Jurkat, Clone E6-1 (cell line): ENCODE measurements at places on chromosomes 4 and X.

GRCh38 chr4:79163981-79164490, 161.8 kb downstream of the NAA11 start:
- no peak for DNase-seq

DNA sequence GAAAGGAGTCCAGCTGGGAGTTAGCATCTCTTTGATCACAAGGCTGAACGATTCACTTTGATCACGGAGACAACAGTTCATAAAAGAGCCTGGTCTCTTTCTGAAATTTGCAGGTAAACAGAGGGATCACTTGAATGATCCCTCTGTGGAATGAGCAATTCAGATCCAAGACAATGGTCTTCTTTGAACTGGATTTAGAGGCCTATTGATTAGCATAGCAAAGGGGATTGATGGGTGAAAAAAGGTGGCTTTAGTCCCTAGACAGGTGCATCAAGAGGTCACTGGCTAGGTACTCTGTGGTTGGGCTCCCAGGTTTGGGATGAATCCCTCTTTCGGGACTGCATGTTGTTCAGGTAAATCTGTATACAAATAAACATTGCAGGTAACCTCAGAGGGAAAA, 223.8 kb upstream of the TAPT1 start:
- no peak for DNase-seq

DNA sequence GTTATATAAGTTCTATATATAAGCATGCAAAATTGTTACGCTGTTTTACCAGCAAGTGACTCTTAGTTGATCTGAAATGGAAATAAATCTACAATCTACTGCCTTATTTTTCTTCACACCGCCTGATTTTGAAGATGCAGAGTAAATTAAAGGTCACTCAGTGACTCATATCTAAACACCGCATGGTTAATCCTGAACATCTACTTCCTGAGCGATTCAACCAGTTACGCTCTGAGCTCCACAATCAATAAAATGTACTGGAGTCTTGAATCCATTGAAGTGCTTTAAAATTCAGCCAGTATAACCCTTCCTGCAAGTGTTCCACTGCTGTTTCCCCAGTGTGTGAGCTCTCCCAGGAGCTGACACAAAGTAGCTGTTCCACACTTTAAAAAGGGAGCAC, 192.8 kb downstream of the SLC7A11 start:
- DNase-seq, result no peak

- no peak for DNase-seq
Measured at GRCh38 chrX:74465424-74465823, 44.1 kb downstream of the SLC16A2 start.

DNA sequence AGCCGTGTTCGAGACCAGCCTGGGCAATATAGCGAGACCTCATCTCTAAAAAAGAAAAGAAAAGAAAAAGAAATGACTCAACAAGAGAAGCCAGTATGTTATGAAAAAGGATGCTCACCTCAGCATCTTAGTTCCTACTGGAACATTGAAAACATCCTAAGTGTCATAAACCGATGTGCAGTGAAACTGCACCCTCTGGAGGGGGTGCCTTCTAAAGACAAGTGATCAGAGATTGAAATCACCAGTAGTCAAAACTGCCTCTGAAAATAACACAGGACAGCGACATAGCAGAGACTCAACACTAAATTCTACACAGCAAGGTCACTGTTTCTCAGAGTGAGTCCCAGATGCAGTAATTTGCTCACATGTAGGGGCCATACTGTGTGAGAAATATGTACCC, 28.0 kb upstream of the ATP6AP2 start:
- no peak for DNase-seq

- no peak for DNase-seq
Measured at GRCh38 chrX:115494161-115494560, 66.8 kb upstream of the PLS3 start.

DNA sequence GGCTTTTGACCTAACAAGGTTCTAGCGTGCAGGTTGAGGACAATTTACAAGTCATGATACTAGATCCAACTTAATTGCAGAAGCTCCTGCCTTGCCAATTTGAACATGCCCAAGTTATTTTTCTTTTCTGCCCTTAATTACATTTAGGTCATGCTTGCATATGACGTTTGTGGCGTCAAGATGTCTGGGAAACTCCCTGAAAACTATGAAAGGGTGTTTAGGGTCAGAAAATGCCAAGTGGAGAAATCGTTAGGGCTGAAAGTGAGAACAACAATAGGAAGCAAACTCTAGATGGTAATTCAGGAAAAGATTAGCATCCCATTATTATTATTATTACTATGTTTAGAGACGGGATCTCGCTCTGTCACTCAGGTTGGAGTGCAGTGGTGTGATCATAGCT, 38.2 kb upstream of the PLAC8 start:
- DNase-seq, result no peak

- no peak for DNase-seq
Measured at GRCh38 chr4:166625018-166625637, 609.2 kb downstream of the SPOCK3 start.

DNA sequence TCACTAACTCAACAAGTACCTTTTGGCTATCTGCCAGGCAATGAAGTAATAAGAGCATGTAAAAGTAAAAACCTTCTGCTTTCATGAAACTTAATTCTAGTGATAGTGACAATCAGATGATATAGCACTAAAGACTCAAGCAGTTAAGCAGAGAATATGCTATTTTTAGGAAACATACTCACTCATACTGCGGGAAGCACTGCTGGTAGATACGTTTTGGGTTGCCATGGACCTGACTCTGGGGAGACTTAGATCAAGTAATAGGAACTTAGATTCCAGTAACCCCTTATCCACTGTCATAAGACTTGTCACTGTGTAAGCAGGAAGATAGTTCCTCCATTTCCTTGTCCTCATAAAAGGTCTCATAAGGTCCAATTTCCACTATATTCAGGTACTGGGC, 386.3 kb downstream of the DMD start:
- no peak for DNase-seq

DNA sequence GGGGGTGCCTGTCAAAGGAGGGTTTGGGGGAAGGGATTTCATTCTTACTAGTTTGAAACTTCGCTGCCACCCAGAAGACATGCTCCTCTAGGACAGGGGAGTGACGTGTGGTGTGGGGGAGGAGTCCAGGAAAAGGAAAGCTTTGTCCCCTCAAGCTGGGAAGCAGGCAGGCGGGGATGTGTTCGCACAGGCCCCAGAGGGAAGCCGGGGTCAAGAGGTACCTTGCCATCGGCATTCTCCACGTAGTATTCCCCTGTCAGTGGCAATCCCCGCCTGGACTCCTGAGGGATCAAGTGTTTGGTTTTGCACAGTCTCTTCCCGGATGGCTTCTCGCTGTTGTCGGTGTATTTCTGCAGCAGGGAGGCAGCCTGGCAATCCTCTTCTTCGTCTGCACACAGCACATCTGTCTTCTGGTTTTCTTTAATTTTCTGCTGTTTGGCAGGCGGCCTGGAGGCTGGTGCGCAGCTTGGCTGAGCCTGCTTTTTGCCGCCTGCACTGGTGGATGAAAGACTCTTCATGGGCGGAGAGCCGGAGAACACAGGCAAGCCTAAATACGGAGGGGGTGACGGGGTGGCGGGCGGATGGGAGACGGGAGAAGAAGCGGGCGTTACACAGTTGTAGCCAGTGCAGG, 35.1 kb downstream of the BCOR start:
- peak; percentile 50 for DNase-seq

- peak; percentile 88 for DNase-seq
Measured at GRCh38 chr4:40325406-40326019, 9.6 kb upstream of the CHRNA9 start.

- peak; percentile 76 for DNase-seq
Measured at GRCh38 chr4:65007841-65008439, 598.7 kb upstream of the TECRL start.

GRCh38 chr4:4333265-4333706, 43.2 kb downstream of the ZBTB49 start:
- DNase-seq, result no peak

DNA sequence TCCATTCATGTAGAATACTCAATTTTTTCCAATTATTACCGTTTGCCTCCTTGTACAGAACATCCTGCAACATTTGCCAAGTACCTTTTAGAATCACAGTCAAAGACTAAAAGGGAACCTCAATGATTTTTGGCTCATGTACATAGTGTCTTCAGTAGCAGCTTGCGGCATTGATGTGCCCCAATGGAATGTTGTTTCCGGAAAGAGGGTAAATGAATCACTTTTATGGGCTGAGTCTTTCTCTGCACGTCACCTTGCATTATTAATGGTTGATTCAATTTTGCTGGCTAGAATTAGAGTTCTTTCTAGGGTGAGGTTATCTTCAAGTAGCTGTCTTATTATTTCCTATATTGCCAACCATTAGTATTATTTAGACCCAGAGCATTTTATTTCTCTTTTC, 116.9 kb upstream of the GABRA2 start:
- DNase-seq, result no peak

DNA sequence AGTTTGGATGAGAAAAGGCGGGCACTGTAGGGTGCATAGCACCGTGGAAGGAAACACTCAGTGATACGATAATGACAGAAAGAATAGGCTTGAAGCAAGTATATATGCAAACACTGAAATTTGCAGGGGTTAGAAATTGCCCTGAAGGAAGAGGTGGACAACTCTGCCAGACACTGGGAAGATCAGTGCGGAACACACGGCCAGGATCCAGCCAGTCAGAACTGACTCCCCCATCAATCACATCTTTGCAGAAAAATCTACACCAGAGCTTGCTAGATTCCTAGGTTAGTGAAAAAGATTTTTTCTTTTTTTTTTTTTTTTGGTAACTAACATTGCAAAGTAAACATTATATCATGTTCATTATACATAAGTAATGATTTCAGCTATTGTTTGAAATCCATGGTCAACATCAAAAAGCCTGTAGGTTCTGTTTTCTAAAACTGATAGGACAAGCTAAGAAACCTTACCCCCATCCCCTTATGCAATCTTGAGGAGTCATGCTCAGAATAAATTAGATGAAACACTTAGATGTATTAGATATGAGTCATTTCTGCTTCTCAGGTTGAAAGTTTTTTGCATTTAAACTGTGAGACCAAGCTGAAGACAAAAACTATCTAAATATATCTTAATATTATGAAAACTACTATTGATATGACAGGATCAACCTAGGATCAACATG, 38.9 kb downstream of the TRIML1 start:
- no peak for DNase-seq

GRCh38 chrX:5388087-5388486, 840.6 kb downstream of the NLGN4X start:
- no peak for DNase-seq

- DNase-seq, result peak; percentile 15
Measured at GRCh38 chrX:48540028-48540375, 488 bp downstream of the TBC1D25 start.

DNA sequence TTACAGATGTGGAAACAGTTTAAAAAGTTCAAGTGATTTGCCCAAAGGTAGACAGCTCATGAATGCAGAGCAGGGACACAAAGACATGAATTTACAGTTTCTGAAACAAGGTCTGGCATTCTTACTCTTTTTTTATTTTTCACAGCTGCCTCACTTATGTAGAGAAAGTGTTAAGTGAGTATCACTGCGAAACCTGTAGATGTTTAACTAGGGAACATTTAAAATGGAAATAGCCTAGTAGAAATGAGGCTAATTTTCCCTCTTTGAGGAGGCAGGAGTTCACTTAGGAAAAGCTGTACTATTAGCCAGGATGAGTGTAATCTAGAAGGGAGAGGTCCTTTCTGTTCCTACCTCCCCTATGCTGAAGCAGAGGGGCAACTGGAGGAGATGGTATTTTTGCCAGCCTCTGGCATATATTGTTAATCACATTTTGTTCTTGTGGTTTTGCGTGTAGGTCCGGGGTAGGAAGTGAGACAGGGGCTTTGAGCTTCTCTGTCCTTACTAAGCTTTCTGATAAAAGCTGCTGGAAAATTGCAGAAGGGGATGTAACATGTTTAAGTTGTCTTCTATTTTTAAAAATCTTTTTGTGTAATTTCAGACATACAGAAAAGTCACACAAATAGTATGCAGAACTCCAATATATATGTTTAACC, 492.8 kb upstream of the NR3C2 start:
- no peak for DNase-seq

- no peak for DNase-seq
Measured at GRCh38 chr4:161883157-161883556, 280.6 kb downstream of the FSTL5 start.

- DNase-seq, result no peak
Measured at GRCh38 chrX:28590396-28590795, 3.1 kb downstream of the IL1RAPL1 start.

GRCh38 chr4:120865985-120866384, 56.5 kb downstream of the PRDM5 start:
- DNase-seq, result no peak

DNA sequence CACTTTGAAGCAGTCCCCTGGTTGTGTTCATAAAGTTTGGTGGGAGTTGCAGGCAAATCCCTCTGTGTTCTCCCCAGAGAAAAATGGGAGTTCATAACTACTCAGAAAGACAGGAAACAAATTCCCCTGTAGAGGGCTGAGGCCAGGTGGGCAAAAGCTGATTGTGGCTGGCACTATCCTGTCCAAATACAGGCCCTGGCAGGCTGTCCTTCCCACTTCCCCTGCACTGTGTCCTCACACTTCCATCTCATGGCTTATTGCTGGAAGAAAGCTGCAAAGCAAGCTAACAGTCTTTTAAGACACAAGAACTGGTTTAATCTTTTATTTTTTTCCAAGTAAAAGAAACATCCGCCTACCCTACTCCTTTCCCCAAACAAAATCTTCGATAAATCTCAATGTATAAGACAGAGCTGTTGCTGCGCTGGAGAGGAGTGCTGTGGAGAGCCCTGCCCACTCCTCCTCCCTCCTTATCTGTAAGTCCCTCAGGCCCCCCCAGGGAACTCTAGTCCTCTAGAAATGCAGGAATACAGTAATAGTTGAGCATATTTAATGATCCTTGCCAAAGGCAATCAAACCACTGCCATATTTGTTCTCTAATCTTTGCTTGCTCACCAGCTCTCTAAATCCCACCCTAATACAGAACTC, 14.0 kb downstream of the TAPT1 start:
- DNase-seq, result no peak

GRCh38 chr4:89368861-89369260, 61.3 kb upstream of the GPRIN3 start:
- no peak for DNase-seq

DNA sequence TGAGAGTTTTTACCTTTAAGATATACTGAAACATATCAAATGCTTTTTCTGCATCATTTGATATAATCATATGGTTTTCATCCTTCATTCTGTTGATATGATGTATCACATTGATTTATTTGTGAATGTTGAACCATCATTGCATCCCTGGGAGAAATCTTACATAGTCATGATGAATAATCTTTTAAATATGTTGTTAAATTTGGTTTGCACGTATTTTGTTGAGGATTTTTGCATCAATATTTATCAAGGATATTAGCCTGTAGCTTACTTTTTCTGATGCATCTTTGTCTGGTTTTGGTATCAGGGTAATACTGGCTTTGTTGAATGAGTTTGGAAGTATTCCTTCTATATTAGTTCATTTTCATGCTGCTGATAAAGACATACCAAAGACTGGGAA, 541.4 kb downstream of the TLL1 start:
- DNase-seq, result no peak

GRCh38 chr4:14022456-14022855, 394.9 kb upstream of the BOD1L1 start:
- DNase-seq, result no peak

GRCh38 chrX:23817979-23818336, 35.0 kb downstream of the SAT1 start:
- no peak for DNase-seq

GRCh38 chr4:53844551-53844950, 219.9 kb downstream of the CHIC2 start:
- DNase-seq, result no peak
